ENCODE measurements at places on chromosomes 5 and 9.

DNA sequence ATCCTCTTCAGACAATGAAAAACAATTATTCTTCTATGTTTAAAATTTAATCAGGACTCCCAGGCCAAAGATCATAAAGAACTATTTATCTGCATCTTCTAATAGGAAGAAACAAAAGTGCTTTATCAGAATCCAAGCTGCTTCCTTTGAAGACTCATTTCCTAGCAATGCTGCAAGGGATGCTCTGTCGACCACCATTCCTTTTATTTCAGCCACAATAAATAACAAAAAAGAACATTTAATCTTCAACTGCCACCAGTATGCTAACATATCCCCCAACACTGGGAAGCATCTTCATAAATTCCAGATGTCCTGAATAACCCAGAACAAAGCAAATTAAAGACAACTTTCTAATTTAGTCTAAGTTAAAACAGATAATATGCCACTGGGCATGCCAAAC lies 68.7 kb downstream of the PKD2L2 start:
- DNase-seq = no peak

DNA sequence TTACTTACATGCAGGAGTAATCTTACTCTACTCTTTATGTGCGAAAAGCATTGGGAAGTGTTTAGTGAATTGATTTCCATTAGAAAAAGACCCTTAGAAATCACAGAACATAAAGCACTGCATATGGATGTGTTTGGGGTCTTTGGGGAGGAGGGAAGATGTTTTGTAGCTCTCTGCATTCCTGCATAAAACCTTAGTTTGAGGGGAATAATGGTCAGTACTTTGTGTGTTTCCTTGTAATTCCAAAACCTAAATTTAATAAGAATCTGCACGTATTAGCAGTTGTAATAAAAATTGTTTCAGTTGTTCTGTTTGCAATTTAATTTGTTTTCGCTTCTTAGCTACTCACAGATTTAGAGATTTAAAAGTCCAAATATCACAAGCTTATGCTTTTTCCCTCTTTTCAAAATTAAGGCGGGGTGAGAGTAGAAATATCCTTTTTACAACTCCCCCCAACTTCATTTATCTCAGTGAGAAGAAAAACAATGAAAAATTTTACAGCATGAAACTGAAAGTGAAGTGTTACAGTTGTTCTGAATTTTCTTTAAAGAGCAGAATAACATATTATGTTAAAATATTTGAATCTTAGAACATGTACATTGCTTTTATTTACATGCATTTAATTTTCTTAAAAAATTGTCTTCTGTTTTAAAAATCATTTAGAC lies 143.8 kb downstream of the SMARCA2 start:
- DNase-seq = no peak

- DNase-seq = no peak
Measured at GRCh38 chr5:39352170-39352569, 12.1 kb downstream of the C9 start.

DNA sequence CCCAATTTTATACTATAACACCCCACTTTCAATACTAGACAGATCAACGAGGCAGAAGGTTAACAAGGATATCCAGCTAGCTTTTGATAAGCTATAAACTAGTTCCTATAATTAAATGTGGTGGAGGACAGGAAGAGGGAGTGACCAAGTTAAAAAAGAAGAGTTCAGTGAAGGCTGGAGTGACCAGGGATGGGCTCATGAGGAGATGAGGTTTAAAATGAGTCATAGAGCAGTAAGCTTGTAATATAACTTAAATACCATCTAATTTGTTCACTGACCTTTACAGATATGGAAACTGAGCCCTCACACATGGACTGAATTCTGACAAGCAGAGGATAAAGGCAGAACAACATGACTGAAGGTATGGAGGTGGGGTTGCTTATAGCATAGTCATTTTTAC lies 284.5 kb downstream of the SPATA31D1 start:
- no peak for DNase-seq

GRCh38 chr5:106522296-106522695 lies 1148.4 kb downstream of the EFNA5 start:
- no peak for DNase-seq

GRCh38 chr5:116242343-116242742 lies 157.5 kb downstream of the COMMD10 start:
- DNase-seq = no peak

DNA sequence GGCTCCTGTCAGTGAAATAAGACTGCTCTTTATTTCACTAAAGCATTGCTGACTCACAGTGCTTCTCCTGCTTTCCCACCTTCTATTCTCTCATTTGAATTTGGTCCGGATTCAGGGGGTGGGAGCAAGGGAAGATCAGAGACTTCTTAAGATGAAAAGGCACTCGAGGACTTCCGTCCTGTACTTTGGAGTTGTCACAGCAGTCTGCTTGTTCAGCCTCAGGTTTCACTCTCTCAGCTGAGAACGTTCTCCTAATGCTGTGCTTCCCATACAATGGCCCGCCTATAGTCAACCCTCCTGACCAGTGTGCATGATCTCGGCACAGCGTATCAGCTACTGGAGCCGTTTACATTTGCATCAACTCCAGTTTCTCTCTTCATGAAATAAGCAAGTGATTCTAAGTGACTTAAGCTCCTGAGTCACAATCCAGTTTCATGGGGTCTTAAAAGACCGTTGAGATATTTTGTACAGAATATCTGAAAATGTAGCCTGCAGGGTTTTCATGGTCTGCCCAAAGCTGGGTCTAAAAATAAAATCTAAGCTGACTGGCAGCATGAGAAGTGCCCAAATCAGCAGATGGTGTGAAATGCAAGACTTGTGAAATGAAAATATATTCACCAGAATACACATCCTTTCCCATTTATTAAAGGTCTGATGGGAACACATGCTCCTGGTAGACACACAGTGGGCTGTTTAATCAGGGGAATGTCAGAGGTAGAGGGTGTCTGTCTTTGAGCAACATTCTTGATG lies 145.0 kb downstream of the ADCY2 start:
- DNase-seq = no peak

GRCh38 chr9:131237291-131237690 lies 39.0 kb downstream of the FAM78A start:
- DNase-seq = no peak

DNA sequence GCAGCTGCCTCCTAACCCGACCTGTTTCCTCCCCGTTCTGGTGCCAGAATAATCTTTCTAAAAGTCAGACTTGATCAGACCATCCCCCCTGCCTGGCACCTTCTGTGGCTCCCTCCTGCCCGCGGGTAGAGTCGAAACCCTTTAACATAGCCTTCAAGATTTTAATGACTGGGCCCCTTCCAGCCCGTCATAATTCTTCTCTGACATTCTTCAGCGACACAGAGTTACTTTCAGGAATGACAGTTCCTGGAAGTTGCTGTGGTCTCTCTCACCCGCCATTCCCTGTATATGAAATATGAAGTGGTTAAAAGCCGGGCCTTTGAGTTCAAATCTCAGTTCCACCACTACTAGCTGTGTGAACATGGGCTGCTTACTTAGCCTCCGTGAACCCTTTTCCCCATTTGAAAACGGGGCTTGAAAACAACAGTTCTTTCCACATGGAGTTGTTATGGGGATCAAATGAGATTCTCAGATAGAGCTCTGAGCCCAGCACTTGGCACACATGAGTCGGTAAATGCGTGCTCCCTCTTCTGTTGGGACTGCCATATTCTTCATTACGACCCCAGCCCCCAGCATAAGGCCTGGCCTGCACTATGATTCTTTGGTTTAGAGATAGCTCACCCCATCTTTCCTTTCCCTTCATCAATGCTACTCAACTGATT lies 737 bp downstream of the NANS start:
- DNase-seq = no peak

DNA sequence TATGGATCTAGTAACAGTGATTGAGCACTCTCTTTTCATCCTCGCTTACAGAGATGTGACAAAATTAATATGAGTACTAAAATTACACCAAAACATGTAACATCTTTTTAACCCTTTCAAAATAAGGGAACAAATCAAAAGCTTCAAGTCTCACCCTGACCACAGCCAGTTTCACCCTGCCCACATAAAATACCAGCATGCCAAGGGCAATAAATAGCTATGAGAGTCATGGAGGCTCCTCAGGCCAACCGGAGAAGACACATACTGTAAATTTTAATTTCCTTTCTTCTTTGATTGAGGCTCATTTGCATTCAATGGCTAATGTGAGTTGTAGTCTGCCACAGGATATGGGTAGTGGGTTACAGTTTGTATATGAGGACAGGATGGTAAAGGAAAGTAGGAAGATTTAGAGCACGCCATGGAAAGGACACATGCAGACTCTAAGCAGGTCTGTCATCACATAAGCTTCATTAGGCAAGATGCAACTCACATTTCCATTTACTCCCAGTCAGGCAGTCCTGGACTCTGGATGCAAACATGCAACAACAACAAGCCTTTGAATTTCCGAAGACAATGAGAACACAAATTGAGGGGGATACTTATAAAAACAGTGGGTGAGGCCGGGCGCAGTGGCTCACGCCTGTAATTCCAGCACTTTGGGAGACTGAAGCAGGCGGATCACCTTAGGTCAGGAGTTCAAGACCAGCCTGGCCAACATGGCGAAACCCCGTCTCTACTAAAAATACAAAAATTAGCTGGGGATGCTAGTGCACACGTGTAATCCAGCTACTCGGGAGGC lies 11.3 kb downstream of the IL4 start:
- DNase-seq = no peak

DNA sequence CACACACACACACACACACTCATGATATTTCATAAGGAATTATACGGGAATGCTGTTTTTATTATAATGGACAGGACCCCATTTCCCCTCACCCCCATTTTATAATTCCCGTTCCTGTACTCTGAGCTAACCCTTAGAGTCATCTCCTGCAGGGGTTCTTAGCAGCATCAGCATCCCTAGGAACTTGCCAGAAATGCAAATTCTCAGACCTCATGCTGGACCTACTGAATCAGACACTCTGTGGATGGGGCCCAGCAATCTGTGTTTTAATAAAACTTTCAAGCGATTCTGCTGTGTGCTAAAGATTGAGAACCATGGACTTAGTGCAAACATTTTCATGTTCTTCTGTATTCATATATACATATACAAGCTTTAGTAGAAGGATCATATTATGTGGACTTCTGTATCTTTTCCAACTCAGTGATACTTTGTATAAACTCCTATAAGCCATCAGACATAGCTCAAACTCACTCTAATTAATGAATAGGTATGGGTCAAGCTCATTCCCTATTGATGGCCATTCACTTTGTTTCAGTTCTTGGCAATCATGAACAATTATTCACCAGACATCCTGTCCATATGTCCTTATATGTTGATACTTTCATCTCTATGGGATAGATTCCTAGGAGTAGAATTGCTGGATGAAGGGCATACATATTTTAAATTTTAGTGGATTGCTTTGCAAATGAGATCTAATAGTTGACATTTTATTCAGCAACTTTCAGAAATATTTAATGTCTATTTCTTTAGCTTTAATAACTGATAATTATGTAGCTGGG lies 65.5 kb downstream of the ARHGEF28 start:
- no peak for DNase-seq

GRCh38 chr5:139808481-139809330 lies 13.1 kb downstream of the PSD2 start:
- no peak for DNase-seq

- no peak for DNase-seq
Measured at GRCh38 chr5:36689225-36689624, 82.8 kb downstream of the SLC1A3 start.
